Stomach (tissue), 19 donors: ENCODE measurements at places on chromosomes 2 and 18.

DNA sequence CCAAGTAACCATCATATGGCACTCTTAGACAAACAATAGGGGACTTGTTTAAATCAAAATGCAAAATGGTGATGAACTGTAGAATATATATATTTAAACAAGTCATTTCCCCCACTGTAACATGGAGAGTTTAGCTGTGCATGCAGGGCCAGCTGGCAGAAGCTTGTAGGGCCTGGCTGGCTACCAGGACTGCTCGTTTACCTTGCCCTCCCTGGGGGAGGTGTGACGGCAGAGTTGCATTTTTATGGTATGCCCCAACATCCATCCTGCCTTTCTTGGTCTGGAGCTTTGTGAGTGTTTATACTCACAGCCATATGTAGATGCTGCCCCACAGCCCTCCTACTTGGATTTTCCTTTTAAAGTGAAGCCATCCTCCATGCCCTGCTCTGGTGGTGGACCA is 101.7 kb upstream of the ZFP36L2 start:
- peak; percentile 34 for DNase-seq

GRCh38 chr18:710418-711300 is 1.8 kb downstream of the ENOSF1 start:
- DNase-seq, result peak; percentile 35

- DNase-seq, result peak; percentile 82
Measured at GRCh38 chr2:96485751-96486651, 19.2 kb downstream of the NEURL3 start.

DNA sequence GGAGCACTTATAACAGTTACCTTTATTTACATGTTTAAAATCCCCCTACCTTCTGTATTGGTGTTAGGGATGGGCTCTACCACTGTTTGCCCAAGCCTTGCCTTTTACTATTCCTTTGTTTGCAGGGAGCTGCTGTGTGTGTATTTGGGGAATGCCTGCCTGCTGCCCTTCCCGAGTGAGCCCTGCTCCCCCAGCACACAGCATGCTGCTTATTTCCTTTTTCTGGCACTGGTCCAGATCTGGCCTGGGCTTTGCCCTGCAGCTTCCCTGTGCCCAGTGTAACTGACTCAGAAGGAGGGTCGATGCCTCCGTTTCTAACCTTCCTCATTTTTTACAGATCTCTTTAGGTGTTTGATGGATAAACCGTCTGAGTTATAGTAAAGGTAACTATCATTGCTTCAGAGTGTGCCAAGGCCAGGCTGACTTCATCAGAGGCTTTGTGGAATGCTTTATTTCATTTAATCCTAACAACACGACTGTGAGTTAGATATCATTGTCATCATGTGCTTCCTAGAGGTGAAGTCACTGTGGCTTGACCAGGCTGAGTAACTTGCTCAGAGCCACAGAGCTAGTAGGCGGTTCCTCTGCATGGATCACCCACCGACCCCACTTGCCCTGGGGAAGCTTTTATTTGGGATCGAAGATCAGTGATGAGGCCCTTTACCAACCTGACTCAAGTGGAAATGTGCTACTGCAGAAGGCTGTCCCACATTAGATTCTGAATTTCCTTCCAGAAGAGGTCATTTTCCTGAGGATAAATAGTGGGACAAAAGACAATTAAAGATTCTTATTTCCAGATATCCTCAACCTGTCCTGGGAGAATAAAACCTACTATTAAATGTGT is 238.8 kb downstream of the ZNF407 start:
- peak; percentile 74 for DNase-seq

DNA sequence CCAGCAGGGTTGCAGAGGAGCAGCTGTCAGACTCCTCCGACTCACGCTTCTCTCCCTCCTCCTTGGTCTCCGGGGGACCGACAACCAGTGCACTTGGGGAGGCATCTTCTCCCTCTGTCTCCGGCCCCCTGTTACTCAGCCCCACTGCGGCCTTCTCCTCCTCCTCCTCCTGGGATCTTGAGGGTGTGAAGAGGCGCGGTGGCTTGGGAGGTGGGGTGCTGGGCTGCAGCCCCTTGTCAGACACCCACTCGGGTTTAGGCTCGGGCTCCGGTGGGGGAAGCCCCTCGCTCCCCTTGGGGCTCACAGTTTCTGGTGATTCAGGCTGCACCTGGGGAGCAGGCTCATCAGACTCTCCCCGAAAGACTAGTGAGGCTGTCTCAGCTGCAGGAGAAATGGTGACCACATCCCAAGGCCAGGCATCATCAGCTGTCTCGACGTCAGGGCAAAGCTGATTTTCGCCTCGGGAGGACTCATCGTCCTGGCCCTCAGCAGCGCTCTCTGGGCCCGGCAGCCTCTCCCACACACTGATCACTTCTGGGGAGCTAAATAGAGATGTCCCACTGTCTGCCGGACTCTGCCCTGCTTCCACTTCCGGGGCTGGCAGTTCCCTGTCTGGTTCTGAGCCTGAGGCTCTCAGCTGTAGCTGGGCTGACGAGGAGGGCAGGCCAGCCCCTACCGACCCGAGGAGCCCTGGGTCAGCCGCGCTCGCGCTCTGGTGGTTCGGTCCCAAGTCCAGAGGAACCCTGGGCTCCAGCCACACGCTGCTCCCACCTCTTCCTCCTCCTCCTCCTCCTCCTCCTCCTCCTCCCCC is 9.0 kb upstream of the SFXN5 start:
- no peak for DNase-seq

- DNase-seq, result no peak
Measured at GRCh38 chr2:192194265-192194865, 368 bp downstream of the TMEFF2 start.
